ENCODE measurements at places on chromosomes 3 and 15.
A peak's percentile ranks its signal among the peaks of the same experiment; 100 is the strongest.

DNA sequence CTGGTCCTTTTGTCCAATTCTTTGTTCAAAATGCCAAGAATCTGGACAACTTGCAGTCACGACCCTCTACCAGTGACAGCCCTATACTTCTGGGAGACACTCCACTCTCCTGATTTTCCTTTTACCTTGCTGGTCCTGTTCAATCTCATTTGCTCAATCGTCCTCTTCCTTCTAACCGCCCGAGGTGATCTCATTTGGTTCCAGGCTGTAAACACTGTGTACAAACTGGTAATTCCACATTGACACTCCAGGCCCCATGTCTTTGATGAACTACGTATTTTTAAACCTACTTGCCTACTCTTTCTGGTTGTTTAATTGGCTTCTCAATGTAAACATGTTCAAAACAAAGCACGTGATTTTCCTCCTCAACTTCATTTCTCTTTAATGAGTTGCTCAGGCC is 23.7 kb upstream of the C3orf49 start:
- DNase-seq, result no peak

DNA sequence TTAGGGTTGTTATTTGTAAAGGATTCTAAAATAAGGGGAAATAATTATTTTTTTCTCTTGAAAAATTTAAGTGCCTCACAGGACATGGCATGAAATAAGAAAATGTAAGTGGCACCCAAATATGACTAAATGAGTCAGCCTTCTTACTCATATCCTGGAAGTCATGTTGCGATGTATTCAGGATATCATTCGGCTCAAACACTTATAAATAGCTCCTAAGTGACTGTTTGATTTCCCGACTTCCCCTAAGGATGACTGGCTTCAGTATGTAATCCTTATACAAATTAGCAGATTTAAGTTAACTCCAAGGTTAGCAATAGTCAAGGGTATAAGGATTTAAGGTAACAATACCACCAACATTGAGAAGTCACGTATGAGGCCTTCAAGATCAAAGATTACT is 57.3 kb upstream of the OSTN start:
- DNase-seq, result no peak

DNA sequence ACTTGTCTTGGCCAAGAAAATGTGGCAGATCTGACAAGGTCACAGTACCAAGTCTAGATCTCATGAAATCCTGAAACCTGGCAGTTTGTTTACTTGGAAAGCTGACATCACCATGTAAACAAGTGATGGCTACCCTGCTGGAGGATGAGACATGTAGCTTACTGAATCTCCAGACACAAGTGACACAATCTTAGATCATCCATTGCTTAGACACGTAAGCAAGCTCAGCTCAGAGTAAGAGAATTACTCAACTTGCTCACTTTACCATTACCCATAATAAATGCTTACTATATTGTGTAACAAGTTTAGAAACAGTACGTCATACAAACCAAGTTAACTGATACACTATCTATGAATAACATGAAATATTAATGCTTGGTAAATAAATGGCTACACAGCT is 263.8 kb downstream of the TBC1D5 start:
- DNase-seq, result no peak

DNA sequence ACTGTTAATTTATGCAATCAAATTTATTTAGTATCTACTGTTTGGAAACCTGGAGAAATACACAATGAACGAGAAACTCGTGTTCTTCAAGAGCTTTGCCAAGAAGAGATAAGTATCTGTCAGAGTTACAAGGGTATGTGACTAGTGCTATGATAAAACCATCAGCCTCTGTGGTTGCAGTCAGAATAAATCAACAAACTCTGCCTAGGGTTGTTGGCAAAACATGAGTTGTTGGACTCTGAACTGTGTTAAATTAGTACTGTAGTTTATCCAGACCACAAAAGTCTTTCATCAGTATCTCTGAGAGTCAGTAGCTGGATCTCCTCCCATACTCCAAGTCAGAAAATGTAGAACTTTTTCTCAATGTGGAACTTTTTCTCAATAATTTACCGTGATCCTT is 918.4 kb downstream of the NAALADL2 start:
- no peak for DNase-seq

GRCh38 chr3:150874666-150875219 is 30.5 kb downstream of the MINDY4B start:
- no peak for DNase-seq

GRCh38 chr3:140152851-140153639 is 218.1 kb downstream of the CLSTN2 start:
- no peak for DNase-seq

DNA sequence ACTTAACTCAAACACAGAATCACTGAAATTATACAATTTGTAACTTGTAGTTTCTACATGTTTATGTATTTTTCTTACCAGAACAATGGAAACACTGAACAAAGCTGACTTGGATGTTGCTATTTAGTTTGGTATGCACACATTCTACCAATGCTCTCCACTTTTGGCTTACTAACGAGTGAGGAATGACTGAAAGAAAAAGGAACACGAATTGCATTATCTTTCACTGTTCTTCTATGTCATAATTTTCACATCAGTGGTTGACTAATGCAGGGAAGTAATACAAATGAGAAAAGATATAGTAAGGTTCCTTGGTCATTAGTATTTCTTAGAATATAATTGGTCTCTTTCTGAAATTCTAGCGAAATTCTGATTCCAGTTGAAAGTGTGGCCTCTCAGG is 9.8 kb upstream of the CNTN3 start:
- no peak for DNase-seq

DNA sequence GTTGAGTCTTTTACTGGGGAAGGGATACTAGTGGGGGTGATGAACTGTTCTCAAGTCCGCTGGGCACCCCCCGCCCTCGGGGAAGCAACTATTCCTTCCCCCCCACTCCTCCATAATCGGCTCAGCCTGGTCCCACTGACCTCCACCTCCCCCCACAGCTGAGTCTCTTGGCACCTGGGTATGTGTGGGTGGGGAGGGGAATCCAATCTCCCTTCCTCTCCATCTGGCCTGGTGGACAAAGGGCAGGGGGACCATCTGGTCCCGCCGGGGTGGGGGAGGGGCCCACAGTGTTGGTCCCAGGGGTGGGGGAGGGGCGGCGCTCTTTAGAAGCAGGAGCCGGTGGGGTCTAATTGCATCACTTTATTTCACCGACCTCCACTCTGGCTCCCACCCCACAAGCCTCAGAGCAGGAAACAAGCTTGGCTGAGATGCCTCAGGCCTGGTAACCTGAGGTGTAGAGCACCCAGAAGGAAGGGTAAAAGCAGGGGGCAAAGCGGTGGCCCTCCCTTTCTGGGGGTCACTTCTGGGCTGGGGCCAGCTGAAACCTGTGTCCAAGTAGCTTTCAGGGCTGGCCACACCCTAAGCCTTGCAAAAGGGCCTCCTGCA is 1.0 kb upstream of the PCBP4 start:
- DNase-seq, result no peak

- DNase-seq, result no peak
Observed at GRCh38 chr15:91289324-91289723, 189.3 kb downstream of the SV2B start.

GRCh38 chr15:70437089-70437488 is 326.3 kb downstream of the UACA start:
- DNase-seq, result no peak

DNA sequence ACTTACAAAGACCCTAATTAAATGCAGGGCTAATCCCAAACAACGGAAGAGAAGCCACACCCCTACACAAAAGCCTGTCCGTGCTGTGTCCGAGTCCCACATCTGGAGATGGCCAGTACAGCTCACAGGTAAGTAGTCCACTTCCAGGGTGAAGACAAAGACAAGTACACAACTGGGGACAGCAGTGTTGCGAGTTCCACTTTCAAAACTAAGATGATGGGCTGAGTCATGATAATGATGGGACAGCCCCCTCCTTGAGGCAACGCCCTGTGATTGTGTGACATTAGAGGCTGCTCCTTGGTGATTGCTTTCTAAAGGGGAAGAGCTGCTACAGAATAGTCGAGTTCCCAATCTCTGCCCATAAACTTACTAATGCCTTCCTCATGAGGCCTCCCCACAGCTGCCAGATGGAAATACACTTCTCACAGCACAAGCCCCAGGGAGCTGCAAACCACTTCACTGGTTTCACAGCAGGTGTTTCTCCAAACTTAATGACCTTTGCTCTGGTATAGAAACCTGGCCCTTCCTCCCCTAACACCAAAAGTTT is 27.6 kb downstream of the RFT1 start:
- DNase-seq, result no peak

- no peak for DNase-seq
Observed at GRCh38 chr3:138845181-138845601, 10.5 kb upstream of the PIK3CB start.

DNA sequence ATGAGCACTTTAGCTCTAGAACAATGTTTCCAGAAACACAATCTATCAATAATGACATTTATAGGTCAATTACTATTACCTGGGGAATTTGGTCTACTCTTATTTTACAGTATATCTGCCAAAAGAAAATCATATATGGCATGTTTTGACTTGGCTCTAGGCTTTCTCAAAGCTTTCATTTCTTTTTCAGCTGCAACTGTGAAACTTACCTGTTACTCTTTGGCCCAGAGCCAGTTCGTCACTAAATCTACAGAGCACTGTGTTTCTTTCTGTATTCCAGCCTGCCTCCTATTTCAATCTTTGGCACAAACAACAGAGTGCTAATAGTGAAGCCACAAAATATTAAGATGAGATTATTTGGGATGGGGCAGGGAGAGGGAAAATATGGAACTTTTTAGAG is 76.0 kb downstream of the P2RY1 start:
- no peak for DNase-seq

DNA sequence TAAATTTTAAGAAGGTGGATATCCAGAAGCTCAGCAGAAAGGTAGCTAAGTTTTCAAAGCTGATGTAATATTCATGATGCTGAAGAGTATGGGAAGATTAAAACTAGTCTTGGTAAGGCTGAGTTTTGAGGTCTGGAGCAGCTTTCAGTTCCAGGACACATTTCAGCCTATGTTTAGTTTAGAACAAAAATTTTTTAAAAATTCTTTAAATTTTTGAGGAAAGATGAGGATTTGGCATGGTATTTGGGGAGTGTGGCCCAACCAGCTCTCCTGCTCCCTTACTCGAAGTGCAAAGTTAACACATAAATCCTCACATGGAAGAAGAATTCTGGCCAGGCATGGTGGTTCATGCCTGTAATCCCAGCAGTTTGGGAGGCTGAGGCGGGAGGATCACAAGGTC is 1039.1 kb downstream of the NAALADL2 start:
- no peak for DNase-seq

- no peak for DNase-seq
Observed at GRCh38 chr15:100002086-100002620, 268.9 kb upstream of the LYSMD4 start.

- no peak for DNase-seq
Observed at GRCh38 chr3:23691357-23691895, 114.3 kb upstream of the UBE2E1 start.

- DNase-seq, result no peak
Observed at GRCh38 chr3:187027531-187028278, 97.4 kb downstream of the ST6GAL1 start.

GRCh38 chr15:62254137-62254934 is 89.3 kb upstream of the C2CD4B start:
- peak; percentile 67 for DNase-seq

DNA sequence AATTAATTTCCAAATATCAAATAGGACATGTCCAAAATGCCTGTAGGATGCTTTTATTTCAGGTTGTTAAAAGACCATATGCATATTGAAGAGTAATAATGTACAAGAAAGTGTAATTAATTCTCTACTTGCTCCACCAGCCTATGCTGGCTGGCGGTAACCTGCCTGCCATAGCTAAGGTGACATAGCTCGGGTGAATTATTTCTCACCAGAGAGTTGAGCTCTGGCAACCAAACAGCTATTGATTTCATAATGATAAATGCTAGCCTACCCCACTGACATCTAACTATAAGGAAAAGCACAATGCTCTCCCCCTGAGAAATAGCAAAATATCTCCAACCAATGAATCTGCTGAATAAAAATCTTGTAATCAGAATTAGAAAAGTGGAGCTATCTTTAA is 48.9 kb downstream of the GADL1 start:
- DNase-seq, result no peak

GRCh38 chr3:37330466-37330865 is 156.1 kb upstream of the LRRFIP2 start:
- no peak for DNase-seq

- DNase-seq, result no peak
Observed at GRCh38 chr3:133570139-133570936, 3.1 kb upstream of the CDV3 start.

GRCh38 chr3:133426721-133427120 is 26.9 kb downstream of the BFSP2 start:
- no peak for DNase-seq

GRCh38 chr15:68651916-68652525 is 73.2 kb downstream of the CORO2B start:
- DNase-seq, result peak; percentile 60

GRCh38 chr3:45670991-45671390 is 18.2 kb upstream of the SACM1L start:
- DNase-seq, result no peak

DNA sequence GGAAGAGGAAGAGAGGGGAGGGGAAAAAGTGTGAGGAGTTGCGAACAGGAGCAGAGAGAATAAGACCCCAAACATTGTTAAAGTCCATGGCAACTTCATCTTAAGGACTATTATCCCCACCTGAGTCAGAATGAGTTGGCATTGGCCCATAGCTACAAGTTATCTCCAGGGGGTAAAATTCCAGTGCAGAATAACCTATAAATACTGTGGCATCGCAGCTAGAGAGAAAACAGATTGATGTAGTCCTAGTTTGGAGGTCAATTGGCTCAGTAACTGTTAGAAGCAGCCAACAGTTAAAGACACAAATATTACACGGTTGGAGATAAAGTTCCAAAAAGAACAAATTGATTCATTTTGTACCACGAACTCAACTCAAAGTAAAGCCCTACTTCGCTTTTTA is 313.9 kb upstream of the CCDC54 start:
- DNase-seq, result no peak

DNA sequence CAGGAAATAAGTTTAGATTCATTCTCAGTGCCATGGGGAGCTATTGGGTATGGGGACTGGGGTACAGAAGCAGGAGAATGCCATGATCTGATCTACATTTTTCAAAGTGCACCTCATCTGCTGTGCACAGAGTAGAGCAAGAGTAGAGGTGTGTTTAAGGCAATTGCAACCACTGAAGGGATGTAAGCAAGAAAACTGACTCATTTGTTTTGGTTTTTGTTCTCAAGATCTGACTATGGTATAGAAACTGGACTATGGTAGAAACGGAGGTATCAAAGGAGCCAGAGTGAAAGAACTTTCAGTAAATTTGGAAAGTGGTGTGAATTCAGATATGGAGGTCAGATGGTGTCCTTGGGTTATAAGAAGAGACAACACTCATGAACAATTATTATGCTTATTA is 86.2 kb upstream of the CMSS1 start:
- DNase-seq, result no peak

DNA sequence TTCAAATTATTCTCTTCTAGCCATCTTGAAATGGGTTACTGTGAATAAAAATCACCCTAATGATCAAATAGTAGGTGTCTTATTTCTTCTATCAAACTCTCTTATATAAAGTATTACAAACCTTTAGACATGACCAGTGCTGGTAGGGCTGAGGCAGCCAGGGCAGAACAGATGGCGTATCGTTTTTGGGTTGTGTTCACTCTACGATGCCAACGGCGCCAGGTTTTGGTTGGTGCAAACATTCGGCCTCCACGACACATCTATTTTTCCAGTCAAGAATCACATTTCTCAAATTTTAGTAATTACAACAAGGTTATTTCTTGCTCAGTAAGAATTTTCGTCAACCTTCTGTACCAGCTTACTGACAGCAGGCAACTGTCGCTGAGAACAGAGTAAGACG is 2.2 kb downstream of the RPL4 start:
- no peak for DNase-seq

All from NCI-H2081 (cell line).